Spleen (tissue), 13 donors: ENCODE measurements at places on chromosomes 1 and 21. TPM values are rescaled to one million over a fixed set of nuclear protein-coding genes. Genes with fewer than 3 reads are reported as not detected.

Gene MATN1
- 0.04 TPM for polyA plus RNA-seq

DNA sequence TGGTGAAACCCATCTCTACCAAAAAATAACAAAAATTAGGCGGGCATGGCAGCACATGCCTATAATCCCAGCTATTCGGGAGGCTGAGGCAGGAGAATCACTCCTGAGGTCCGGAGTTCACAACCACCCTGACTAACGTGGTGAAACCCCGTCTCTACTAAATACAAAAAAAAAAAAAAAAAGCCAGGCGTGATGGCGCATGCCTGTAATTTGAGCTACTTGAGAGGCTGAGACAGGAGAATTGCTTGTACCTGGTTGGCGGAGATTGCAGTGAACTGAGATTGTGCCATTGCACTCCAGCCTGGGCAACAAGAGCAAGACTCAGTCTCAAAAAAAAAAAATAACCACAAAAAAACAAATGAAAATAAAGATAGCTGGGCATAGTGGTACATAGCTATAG is 42.3 kb downstream of the CC2D1B start:
- no peaks in the 10 kb centered on the region for H3K4me1 ChIP-seq
- no peak overlapping the region for H3K27ac ChIP-seq

GRCh38 chr1:102529446-102529845 is 532.7 kb upstream of the OLFM3 start:
- H3K4me1 ChIP-seq: no peaks in the 10 kb centered on the region
- no peaks in the 10 kb centered on the region for H3K27me3 ChIP-seq
- H3K27ac ChIP-seq: no peak overlapping the region
- H3K4me3 ChIP-seq: no peak overlapping the region

DNA sequence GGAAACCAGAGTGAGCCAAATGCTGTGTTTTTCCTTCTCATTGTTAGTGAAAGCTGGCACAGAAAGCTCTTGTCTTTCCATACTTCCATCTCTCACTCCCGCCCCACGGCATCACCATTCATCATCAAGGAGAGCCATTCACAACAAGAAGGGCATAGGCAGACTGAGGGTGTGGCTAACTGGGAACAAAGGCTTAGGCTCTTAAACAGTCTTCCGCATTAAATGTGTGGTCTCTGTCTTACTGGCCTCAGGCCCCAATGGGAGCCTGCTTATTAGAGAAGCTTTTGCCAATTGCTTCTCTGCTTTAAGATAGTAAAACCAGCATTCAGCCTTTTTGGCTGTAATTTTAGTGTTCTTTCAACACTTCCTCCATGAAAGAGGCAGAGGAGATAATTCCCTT is 51.4 kb downstream of the TNFSF18 start:
- H3K36me3 ChIP-seq: no peaks in the 10 kb centered on the region
- H3K4me3 ChIP-seq: no peak overlapping the region
- no peak for DNase-seq
- H3K27me3 ChIP-seq: no peaks in the 10 kb centered on the region
- H3K27ac ChIP-seq: no peak overlapping the region
- no peaks in the 10 kb centered on the region for H3K4me1 ChIP-seq

GRCh38 chr21:34054259-34054658 is 19.1 kb upstream of the MRPS6 start:
- H3K27me3 ChIP-seq: no peaks in the 10 kb centered on the region
- H3K4me3 ChIP-seq: no peak overlapping the region
- no peaks in the 10 kb centered on the region for H3K4me1 ChIP-seq
- no peak overlapping the region for H3K27ac ChIP-seq
- no peak for DNase-seq

- no peak for DNase-seq
- H3K27me3 ChIP-seq: no peaks in the 10 kb centered on the region
- H3K4me3 ChIP-seq: no peak overlapping the region
- peaks cover 13% of the 10 kb centered on the region for H3K4me1 ChIP-seq
Measured at GRCh38 chr1:172647110-172647564, 11.8 kb upstream of the FASLG start.
